T-helper 1 cell treated with Interleukin-12 subunit alpha and Interleukin-12 subunit beta and Interleukin-4 antibody, amounts not matched to agents 30 ng/mL and 1 ng/mL, for 36 hours (primary cell): ENCODE measurements at places on chromosomes 11 and 22. TPM values are rescaled to one million over a fixed set of nuclear protein-coding genes. Genes with fewer than 3 reads are reported as not detected.

APOBEC3G gene
- total RNA-seq: 110 and 112 TPM in 2 replicates

TP53I11 gene
- 2.6 and 2.7 TPM in 2 replicates for total RNA-seq

POU2F3 gene
- total RNA-seq: 1.2 and 1.3 TPM in 2 replicates

PTDSS2 gene
- total RNA-seq: 24.9 and 30.8 TPM in 2 replicates
